NCI-H2029 (cell line): ENCODE measurements at places on chromosomes 4 and X.

- DNase-seq, result no peak
Measured at GRCh38 chr4:56440983-56441382, 4.9 kb downstream of the PAICS start.

GRCh38 chr4:169229571-169230028, 41.2 kb downstream of the SH3RF1 start:
- DNase-seq, result peak; percentile 71

DNA sequence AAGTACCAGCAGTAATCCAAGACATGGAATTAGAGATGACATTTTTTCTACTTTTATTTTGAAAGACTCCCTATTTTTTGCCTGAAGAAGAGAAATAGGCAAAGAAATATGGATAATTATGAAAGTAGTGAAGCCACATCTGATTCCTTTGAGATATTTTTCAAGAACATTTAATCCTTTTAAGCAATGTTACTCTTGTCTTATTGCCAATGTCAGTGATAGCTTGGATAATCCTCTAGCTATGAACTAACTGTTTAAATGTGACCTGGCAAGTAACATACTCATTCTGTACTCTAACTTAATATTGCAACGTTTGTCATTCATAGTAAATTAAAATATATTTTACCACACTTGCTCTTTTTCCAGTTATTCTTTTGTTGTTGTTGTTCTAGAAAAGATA, 181.3 kb downstream of the VEGFC start:
- no peak for DNase-seq

GRCh38 chr4:79087071-79087470, 147.8 kb upstream of the PAQR3 start:
- DNase-seq, result no peak

GRCh38 chrX:30607155-30607554, 29.6 kb upstream of the TASL start:
- no peak for DNase-seq

DNA sequence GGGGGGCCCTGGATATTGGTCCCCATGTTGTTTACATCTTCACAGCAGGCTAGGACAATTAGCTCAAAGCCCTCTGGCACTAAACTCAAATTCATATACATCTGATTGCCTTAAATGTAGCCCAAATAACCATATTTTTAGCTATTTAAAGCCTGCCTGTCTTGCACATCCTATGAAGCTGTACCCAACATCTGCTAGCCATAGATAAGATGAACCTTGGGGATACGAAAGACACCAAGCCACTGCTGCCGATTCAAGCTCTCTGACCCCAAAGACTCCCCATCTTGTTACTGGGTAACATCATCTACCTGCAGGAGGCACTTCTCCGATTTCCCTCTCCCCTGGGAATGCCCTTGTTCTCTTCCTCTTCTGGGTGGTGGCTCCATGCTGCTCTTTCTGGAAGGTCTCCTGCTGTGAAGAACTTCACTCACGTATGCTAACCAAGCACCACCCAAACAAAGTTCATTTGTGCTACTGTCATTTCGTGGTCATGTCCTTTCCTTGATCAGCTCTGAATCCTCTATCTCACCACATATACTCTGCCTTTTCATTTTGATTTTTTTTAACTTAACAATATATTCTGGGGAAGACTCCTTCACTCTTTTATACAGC, 107.7 kb upstream of the ATXN3L start:
- DNase-seq, result no peak

GRCh38 chr4:37632836-37633235, 53.3 kb downstream of the RELL1 start:
- no peak for DNase-seq

- DNase-seq, result no peak
Measured at GRCh38 chr4:16192057-16192456, 34.2 kb downstream of the TAPT1 start.

DNA sequence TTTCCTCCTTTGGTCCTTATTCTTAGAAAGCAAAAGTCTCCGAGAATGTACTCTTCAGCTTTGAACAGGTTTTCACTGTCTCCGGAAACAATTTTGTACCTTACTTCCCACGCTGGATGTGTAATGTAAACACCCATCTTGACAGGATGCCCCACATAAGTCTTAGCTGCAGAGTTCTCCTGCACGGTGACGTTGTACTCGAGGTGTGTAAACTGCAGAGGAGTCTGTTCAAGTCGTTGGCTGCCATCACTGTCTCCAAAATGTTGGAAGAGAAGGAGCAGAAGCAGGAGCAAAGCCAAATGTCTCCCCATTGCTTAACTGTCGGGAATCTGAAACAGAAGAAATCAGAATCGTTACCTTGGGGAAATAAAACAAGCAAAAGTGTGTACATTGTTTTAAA, 14.1 kb downstream of the FAT1 start:
- DNase-seq, result no peak

- no peak for DNase-seq
Measured at GRCh38 chr4:93761286-93761685, 67.3 kb upstream of the ATOH1 start.

DNA sequence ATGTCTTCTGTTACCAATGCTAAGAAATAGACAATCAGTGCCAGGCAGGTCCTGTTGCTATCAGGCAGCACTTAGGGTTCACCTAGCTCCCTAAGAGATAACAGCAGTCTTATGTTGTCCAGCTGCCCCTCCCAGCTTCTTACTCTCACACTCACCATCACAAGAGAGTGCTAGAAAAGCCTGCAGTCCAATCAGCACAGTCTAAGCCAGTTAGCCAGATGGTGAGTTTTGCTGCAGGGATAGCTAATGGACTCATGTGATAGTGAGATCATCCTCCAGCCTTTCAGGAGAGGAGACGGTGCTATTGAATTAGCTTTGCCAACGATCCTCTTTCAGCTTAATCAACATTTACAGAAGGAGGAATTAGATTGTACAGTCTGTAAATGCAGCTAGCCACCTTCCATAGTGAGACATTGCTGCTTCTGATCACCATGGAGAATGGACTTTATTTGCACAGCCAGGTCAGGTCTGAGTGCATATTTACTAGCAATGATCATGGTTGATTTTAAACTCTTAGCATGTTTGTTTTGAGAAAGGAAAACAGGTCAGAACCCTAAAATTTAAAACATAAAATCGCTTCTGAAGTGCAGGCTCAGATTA, 438.3 kb downstream of the CENPC start:
- peak; percentile 97 for DNase-seq

DNA sequence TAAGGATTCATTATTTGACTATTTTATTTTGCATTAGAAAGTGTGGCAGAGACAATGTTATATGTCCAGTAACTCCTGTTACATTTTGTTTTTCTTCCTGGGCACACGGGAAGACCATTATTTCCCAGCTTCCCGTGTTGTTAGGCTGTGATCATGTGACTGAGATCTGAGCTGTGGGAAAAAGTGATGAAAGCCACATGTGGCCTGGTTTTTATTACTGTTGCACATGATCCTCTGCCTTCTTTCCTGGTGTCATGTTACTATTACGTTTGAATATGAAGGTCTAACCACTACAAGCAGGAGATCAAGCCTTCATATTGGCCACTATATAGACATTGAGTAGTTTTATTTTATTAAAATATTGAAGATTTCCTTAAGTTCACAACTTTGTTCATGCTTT, 28.2 kb upstream of the MID1 start:
- DNase-seq, result peak; percentile 34

- no peak for DNase-seq
Measured at GRCh38 chr4:780716-781492, 45.0 kb downstream of the CPLX1 start.

GRCh38 chr4:37757761-37758160, 68.7 kb upstream of the PGM2 start:
- no peak for DNase-seq

DNA sequence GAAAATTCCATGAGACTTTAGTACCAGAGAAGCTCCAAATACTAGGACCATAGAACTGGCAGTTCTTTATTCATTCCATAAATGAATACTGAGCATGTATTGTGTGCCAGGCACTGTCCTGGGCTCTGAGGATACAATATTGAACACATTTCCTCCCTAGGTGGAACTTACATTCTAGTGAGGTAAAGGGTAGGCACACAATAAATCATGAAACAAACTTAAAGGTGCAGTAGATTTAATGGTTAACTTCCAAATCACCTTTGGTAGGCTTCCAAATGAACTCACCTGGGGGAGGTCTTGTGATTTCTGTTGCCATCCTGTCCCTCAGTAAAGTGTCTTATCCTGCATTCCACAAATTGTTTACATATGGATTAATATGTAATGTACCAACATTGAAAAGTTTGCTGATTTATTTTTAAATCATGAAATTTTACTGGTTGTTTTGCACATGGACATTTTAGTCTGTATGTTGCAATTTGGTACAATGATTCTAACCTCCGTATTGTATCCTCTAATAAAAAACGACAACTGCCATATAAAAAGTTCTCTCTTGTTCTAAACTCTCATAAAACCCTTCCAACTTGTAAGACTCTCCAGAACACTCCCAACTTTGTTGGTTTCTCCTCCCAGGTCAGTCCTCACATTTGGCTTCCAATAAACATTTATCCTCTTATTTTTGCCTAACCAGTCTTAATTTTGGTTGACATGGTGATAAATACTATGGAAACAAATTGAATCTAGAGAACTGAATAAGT, 4.5 kb upstream of the MAGEA11 start:
- DNase-seq, result no peak
